Large intestine (tissue), 12 donors: ENCODE measurements at places on chromosomes 13 and 19.
A peak's percentile ranks its signal among the peaks of the same experiment; 100 is the strongest.

DNA sequence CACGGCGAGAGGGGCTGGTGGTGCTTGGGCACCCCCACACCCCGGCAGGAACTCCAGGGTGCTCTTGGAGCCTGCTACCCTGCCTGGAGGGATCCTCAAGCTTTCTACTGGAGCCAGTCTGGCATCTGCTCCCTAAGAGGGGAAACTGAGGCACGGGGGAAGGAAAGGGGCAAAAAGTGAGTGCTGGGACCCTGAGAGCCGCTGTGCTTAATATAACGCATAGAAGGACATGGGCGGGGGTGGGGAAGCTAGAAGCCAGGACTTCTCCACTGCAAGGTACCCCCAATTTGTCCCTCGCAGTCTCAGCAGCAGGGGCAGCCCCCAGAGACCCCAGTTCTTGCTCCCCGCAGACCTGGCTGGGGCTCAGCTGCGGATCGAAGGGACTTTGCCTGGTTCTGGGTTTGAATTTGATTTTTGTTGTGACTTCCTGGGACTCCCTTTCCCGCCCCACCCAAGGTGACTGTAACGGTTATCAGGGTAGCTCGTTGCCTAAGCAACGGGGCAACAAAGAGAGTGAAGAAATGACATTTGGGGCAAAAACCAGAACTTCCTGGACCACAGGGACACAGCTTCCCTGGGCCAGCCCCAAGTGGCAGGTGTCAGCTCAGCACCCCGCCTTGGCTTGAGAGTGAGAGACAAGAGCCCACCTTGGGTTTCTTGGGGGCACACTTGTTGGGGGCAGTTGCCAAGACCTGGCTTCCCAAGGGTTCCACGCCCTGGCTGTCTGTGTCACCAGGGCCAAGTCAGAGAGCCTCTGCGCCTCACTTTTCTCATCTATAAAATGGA lies 638 bp downstream of the ADGRE5 start:
- peak; percentile 85 for DNase-seq

DNA sequence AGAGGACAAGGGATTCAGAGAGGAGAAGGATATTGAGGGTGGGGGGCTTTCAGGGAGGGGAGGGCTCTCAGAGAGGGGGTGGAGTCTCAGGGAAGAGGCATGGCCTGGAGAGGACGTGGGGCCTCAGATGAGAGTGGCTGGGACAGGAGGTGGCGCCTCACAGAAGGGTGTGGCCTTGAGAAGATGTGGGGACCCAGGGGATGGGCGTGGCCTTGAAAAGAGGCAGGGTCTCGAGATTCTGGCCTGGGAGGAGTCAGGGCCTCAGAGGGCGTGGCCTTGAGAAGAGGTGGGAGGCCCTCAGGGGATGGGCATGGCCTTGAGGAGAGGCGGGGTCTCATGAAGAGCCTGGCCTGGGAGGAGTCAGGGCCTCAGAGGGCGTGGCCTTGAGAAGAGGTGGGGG lies 23.7 kb upstream of the TNFSF14 start:
- no peak for DNase-seq

DNA sequence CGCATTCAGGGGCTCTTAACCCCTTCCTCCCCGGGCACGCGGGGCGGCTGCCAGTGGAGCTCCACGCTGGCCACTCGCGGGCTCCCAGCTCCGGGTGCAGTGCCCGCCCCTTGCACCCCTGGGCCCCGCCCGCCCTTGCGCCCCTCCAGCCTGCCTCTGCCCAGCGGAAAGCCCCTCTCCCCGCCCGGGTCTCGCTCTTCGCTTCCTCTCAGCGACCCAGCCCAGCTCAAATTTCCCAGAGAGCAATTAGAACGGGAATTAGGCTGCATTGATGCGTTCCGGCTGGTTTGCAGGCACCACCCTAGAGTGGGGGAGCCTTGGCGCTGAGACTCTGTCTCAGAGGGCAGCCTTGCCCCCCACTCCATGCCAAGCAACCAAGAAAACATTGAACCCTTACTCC lies 1.8 kb upstream of the GSX1 start:
- no peak for DNase-seq

- DNase-seq = no peak
Measured at GRCh38 chr19:18946335-18946734, 5.3 kb upstream of the HOMER3 start.

DNA sequence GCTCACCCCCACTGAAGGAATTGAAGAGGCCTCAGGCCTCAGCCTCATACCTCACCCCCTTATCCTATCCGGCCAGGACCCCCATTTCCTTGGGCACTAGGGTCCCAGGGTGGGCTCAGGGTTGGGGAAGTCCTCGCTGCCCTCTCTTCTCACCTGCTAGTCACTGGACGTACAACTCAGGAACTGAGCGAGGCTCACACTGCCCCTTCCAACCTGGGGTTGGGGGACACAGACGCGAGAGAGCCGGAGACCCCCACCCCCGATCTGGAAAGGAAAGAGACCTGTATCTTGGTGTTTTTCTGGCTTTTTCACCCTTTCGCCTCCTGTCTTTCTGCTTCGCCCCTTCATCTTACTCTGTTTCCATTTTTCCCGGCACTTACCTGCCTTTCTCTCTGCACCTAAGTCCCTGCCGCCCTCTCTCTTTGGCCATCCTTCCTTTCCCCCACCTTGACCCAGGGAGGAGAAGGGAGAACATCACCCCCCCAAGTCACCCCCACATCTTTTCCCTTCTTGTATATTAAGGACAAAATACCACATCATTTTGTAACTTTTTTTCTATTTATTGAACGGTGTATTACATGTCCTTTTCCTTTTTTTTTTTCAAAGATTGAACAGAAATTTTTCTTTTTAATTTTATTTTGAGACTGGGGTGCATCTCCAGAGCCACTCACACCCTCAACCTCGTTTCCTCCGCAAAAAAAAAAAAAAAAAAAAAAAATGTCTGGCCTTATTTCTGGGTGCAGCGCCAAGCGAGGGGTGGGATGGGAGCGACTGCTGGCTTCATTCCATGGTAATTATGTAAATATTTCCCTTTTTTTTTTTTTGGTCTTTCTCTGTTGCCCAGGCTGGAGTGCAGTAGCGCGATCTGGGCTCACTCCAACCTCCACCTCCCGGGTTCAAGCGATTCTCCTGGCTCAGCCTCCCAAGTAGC lies 36.6 kb downstream of the ZSWIM4 start:
- no peak for DNase-seq

DNA sequence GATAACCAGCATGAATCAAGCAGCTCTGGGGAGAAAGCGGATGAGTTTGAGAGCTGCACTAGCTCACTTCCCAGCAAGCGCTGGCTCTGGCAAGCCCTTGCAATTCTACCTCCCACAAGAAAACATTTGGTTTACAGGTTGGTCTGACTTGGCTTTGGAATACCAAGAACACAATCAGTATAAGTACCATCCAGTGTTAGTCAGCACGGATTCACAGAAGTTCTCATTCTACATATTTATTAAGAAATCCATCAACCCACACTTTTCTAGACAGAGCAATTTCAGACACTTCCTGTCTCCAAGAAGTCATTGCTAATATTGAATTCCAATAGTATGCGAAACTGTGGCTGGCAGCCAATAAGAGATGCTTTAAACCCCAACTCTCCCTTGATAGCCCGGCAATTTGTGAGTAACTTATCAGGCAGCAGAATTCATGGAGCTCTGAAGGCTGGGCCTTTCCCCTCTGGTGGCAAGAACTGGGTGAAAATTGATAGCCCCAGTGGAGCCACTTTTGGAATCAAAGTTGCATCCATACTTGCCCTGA lies 59.4 kb upstream of the WASF3 start:
- DNase-seq = no peak

GRCh38 chr19:6744381-6745301 lies 5.2 kb downstream of the TRIP10 start:
- DNase-seq = no peak

- DNase-seq = no peak
Measured at GRCh38 chr13:49272296-49272695, 24.6 kb downstream of the CDADC1 start.

DNA sequence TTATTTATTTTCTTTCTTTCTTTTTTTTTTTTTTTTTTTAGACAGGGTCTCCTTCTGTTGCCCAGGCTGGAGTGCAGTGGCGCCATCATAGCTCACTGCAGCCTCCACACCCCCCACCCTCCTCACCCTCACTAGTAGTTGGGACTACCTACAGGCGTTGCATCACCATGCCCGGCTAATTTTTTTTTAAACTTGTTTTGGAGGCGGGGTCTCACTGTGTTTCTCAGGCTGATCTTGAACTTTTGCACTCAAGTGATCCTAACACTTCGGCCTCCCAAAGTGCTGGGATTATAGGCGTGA lies 33.6 kb downstream of the GJA3 start:
- DNase-seq = no peak

- no peak for DNase-seq
Measured at GRCh38 chr19:35861640-35862160, 5.0 kb downstream of the KIRREL2 start.

DNA sequence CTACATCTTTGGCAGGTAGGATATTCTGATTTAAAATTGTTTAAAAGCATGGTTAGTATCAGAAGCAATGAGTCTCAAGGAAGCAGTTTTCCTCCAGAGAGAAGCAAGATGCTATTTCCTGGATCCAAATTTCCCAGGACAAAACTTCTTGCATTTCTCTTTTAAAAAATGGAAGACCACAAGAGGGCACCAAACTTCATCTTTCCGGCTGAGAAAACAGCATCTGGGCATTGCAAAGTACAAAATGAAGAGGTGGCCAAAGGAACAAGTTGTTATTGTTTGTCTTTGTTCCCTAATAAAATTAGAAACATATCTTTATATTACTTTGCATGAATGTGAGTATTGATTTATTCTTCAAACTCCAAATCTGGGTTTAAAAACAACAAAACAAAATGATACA lies 60.0 kb upstream of the LRCH1 start:
- DNase-seq = peak; percentile 12

DNA sequence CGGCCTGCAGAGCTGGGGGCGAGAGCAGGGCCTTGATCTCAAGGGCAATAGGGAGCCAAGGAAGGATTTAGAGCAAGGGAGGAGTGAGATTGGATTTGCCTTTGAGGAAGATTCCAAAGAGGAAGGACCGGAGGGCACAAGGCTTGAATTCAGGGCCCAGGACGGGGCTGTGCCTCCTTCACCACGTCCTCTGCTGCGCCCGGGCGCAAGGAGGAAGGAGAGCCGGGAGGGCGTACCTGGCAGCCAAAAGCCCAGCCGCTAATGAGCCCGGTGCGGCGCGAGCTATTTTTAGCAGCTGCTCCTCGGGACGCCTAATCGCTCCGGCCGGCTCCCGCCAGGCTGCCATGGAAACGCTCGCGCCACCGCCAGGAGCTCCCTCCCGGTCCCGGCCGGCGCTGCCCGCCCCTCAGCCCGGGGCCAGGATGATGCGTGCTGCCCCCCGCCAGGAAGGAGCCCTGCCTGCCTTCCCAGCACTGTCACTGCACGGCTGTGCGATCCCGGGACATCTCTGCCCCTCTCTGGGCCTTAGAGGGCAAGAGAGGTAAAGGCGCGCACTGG lies 31.3 kb downstream of the TINCR start:
- DNase-seq = peak; percentile 11

- DNase-seq = peak; percentile 31
Measured at GRCh38 chr13:48410199-48410598, 2.7 kb downstream of the LPAR6 start.

DNA sequence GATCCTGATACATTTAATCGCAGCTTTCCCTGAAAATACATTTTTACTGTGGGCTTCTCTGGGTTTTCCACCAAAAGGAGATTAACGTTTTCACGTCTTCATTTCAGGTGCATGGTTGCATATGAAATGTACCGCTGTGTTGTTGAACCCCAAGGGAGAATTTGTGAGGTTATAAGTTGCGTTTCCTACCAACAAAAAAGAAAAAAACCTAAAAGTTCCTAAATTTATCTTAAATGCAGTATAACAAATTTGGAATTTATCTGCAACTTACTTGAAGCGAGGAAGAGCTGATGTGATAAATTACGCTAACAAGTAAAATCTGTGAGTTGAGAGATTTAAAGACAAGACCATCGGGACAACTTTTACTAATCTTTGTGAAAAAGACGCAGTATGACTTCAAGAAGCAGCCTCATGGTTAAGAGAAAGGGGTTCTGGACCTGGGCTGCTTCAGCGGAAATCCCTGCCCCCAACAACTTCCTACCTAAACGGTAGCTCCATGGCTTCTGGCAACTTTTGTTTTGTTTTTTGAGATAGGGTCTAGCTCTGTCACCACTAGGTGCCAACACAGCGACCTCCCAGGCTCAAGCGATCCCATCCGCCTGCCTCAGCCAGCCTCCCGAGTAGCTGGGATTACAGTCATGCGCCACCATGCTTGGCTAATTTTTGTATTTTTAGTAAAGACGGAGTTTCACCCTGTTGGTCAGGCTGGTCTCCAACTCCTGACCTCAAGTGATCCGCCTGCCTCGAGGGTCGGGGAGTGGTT lies 958 bp upstream of the OBI1 start:
- peak; percentile 18 for DNase-seq

DNA sequence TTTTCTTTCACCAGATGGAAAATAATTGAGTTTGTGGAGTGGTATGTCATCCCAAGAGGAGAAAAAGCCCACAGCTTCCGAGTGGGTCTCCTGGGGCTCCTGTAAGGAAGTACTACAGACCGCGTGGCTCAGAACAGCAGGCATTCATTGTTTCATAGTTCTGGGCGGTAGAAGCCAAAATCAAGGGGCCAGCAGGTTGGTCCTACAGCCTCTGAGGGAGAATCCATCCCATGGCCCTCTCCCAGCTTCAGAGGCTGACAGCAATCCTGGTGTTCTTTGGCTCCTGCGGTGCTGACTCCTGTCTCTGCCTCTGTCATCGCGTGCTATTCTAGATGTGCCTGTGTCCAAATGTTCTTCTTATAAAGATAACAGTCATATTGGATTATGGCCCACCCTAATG lies 362.6 kb downstream of the FGF14 start:
- no peak for DNase-seq
